ENCODE measurements at places on chromosomes 2 and 18.

GRCh38 chr2:50448556-50448955, 583.4 kb downstream of the NRXN1 start:
- no peak for DNase-seq

GRCh38 chr2:47282621-47283272, 120.2 kb upstream of the MSH2 start:
- DNase-seq: no peak

DNA sequence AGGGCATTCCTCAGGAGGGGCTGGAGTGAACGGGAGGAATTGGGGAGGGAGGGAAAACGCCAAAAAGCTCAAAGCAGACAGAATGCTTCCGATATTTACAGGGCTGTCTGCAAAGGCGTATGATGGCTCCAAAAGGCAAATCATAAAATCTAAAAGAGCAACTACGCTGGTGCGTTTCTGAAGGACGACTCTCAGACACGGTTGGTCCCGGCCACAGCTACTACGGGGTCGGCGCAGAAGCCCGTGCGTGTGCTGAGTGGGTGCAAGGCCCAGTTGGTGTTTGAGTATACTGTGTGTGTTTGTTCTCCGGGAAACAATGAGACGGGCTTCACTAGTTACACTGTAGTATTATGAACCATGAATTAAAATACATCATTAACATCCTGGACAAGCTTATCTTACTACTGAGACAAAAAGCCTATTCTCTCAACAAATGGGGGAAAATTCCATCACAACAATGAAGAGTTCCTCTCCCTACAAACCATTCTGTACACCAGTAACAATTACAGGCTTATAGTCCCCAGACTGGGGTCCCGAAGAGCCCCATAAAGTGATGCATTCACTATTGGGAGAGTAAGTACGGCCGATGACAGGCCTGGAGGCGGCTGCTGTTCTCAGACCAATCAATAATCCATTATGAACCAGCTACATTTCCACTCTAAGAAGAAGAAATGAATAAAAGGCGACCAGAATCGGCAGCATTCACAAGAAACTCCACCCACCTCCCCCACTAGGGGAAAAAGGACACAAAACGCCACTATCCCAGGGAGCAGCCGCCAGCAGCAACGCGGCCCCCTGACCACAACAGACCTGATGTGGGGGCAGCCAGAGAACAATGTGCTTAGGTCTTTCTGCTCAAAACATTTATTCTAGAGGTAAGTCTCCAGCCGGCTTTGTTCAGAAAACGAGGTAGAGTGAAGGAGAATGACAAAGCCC, 43.4 kb downstream of the ZNF516 start:
- DNase-seq: no peak

- DNase-seq: no peak
Observed at GRCh38 chr2:170009209-170009608, 168.7 kb upstream of the MYO3B start.

GRCh38 chr2:167275046-167275445, 386.8 kb downstream of the XIRP2 start:
- DNase-seq: no peak

- no peak for DNase-seq
Observed at GRCh38 chr2:235601960-235602704, 108.3 kb downstream of the AGAP1 start.

GRCh38 chr2:129113776-129114175, 795.1 kb upstream of the HS6ST1 start:
- DNase-seq: no peak

- no peak for DNase-seq
Observed at GRCh38 chr2:48845684-48846083, 90.2 kb upstream of the LHCGR start.

DNA sequence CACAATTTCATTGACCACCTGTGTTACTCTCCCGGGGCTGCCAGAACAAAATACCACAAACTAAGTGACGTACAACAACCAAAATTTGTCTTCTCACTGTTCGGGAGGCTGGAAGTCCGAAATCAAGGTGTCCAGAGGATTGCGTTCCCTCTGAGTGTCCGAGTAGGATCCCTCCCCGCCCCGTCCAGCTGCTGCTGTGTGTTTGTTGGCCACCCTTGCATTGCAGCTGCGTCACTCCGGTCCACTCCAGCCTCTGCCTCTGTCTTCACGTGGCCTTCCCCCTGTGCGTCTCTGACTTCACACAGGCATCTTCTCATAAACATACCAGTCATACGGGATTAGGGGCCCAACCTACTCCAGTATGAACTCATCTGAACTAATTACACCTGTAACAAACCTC, 251.8 kb upstream of the SMIM21 start:
- no peak for DNase-seq

DNA sequence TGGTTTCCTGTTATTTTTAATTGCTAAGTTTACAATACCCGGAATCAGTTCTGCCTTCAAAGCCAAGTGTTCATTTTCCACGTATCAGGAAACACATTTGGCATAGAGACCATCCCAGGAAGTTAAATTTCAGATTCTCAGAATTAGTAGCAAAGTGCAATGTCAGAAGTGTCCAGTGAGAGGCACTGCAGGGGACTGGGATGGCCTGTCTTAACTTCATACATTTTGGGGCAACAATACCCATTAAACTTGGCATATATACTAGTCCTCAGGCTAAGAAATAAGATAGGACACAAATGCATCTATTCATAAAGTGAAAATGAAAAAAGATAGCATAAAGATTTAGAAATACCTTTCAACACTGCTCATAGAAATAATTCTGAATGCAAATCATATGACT, 1.5 kb upstream of the IL1RL2 start:
- peak; percentile 22 for DNase-seq

GRCh38 chr18:48348739-48349138, 60.4 kb downstream of the ZBTB7C start:
- DNase-seq: no peak

DNA sequence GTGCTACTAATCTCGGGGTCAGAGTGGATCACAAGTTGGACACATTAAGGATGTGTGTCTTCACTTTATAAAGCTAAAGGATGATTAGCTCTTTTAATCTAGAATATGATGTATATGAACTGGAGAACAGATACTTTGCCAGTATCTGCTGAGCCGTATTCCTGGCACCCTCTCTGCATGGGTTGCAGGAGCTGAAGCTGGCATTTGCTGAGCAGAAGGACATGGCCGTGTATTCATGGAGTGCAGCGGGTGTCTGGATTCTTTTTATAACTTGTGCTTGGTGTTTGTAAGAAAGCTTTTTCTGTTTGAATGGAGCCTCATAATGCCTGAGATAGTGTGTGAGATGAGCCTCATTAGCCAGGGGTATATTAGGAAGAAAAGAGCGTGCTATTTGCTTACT, 103.9 kb upstream of the MCFD2 start:
- no peak for DNase-seq

DNA sequence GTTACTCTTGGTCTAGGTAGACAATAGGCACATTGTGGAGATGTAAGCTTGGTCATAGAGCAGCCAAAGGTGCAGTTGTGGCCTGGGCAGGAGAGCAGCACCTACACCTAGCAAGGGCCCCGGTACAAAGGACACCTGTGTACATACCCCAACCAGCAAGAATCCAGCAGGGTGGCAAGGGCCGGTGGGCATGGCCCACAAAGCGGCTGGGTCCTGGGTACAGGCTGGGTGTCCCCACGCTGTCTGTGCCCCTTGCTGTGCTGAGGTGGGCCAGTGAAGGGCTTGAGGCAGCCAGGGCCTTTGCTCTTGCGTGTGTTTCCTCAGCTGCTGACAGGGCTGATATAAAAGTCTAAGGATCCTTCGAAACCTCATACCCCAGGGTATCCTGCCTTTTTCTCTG, 501.8 kb downstream of the EIPR1 start:
- DNase-seq: no peak

DNA sequence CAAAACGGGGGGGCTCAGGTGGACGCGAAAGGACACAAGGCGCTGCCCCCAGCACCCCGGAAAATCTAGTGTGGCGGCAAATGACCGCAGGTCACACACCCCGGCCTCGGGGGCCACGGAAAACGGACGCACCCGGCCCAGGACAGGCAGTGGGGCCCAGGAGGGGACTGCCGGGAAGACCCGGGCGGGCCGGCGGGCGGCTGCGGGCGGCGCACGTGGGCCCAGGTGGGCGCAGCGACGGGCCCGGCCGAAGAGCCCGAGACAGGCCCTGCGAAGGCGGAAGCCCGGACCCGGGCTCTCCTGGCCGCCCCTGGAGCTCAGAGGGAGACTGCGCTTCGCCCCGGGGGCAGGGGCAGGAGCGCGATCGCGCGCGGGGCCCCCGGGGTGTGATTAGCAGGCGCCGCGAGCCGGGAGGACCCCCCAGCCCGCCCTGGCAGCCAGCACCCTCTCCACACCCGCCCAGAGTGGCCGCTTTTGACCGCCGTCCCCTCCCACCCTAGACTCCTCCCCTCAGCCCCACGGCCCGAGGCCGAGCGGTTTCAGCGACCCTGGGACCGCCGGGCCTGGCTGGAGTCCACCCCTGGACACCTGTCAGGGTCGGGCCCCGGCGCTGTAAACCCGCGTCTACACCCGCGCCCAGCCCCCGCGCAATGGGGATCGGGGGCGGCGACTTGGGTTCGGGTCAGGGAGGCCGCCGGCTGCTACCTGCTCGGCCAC, 773 bp downstream of the MBP start:
- peak; percentile 62 for DNase-seq

DNA sequence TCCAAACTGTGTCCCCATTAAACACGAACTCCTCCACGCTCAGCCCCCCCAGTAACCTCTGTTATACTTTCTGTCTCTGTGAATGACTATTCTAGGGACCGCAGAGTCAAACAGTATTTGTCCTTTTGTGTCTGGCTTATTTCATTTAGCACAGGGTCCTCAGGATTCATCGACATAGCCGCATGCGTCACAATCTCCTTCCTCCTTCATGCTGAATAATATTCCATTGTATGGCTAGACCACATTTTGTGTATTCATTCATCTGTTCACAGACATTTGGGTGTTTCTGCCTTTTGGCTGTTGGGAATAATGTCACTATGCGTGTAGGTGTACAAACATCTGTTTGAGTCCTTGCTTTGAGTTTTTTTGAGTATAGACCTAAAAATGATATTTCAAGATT, 80.9 kb downstream of the SH3RF3 start:
- no peak for DNase-seq

DNA sequence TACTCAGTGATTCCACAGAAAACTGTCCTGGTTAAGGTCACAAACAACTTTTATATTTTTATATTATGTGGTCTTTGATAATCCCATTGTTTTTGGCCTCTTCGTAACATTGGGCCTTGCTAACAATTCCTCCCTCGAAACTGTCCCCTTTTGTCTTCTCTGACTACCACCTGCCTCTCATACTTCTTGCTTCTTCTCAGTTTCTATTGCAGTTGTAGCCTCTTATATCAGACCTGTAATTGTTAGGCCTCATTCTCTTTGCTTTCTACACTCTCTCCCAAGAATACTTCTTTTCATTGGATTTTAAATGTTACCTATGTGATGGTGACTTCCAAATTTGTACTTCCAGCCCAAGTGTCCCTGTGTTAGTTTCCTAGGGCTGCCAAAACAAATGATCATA, 44.7 kb downstream of the MC4R start:
- no peak for DNase-seq

Measured in inflammatory macrophage treated with lipopolysaccharide for 4 hours (primary cell).